ENCODE measurements at places on chromosomes 16 and 17.

GRCh38 chr17:46056800-46057304, 57.8 kb downstream of the STH start:
- DNase-seq = no peak

DNA sequence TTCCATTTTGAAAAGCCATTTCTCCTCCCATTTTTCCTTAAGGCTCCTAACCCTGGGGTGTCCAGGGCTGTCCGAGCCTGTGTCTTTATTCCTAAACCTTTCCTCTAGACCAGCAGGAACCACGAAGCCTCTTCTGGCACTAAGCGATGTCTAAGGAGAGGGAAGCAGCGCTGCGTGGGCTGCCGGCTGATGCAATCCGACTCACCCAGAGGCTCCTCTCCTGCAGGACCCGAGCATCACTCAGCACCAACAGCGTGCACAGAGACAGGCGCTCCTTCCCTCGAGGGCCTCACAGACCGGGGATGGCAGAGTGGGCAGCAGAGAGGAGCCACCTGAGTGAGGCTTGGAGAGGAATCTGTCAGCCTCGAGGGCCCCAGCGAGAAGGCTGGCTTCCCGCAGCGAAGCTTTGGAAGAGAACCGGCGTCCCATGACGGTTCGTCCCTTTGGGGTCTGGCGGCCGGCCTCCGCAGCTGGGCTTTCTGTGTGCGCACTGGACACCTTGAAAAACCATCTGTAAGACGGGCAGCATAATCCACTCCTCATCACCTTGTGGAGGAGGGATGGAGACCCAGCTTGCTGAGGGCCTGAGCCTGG, 174.3 kb downstream of the FOXL1 start:
- DNase-seq = no peak

- DNase-seq = no peak
Measured at GRCh38 chr17:37729905-37730304, 15.0 kb downstream of the HNF1B start.

GRCh38 chr16:46796764-46797269, 34.2 kb downstream of the C16orf87 start:
- no peak for DNase-seq

GRCh38 chr17:4720787-4721186, 10.4 kb downstream of the ARRB2 start:
- no peak for DNase-seq

GRCh38 chr16:1767116-1767994, 4.0 kb downstream of the NME3 start:
- DNase-seq = no peak

GRCh38 chr16:58127033-58127556, 2.1 kb downstream of the CFAP20 start:
- no peak for DNase-seq

GRCh38 chr17:39194089-39194984, 3.1 kb downstream of the CACNB1 start:
- DNase-seq = no peak

All from right lung (tissue), 10 donors.